Camera-type eye (tissue), 1 donor: ENCODE measurements at places on chromosomes 6 and 20. TPM values are rescaled to one million over a fixed set of nuclear protein-coding genes. Genes with fewer than 3 reads are reported as not detected.

CFAP206 gene
- 3.4 TPM for total RNA-seq

HLA-DMB gene
- 4.9 TPM for total RNA-seq

SFTA2 gene
- not detected for total RNA-seq

SLC17A3 gene
- total RNA-seq = not detected

TRAPPC3L gene
- total RNA-seq = 0.38 TPM

BANF2 gene
- not detected for total RNA-seq

OTOR gene
- total RNA-seq = not detected

EEF1A2 gene
- total RNA-seq = 87.6 TPM

C4A gene
- 29.9 TPM for total RNA-seq

DEFB114 gene
- not detected for total RNA-seq

AIF1 gene
- total RNA-seq = 10.5 TPM

FOXC1 gene
- 43.8 TPM for total RNA-seq

ZC3H12D gene
- 1.0 TPM for total RNA-seq

QKI gene
- total RNA-seq = 214 TPM

PRR18 gene
- total RNA-seq = 0.22 TPM

CST1 gene
- total RNA-seq = not detected

KHDC1L gene
- 1.0 TPM for total RNA-seq

UBD gene
- total RNA-seq = not detected

CTAGE9 gene
- not detected for total RNA-seq

F13A1 gene
- 45.1 TPM for total RNA-seq

RHAG gene
- total RNA-seq = 3.5 TPM

ADGB gene
- total RNA-seq = 3.1 TPM

MACROD2 gene
- total RNA-seq = 65.6 TPM

GLP1R gene
- 0.88 TPM for total RNA-seq

POM121L2 gene
- total RNA-seq = not detected

TRIM40 gene
- not detected for total RNA-seq

SIRPG gene
- not detected for total RNA-seq

OR12D3 gene
- not detected for total RNA-seq

IL17F gene
- not detected for total RNA-seq

RNF144B gene
- total RNA-seq = 13.9 TPM

TMEM74B gene
- total RNA-seq = 7.1 TPM

CLIC5 gene
- 19.5 TPM for total RNA-seq

PDSS2 gene
- 20.0 TPM for total RNA-seq

TPD52L2 gene
- 69.2 TPM for total RNA-seq

MUC21 gene
- 0.11 TPM for total RNA-seq

TMEM244 gene
- total RNA-seq = 40.6 TPM

ENPP5 gene
- 8.9 TPM for total RNA-seq

RALGAPB gene
- total RNA-seq = 69.7 TPM

RNGTT gene
- total RNA-seq = 51.9 TPM

CCDC170 gene
- total RNA-seq = 3.5 TPM

PXDC1 gene
- 22.0 TPM for total RNA-seq

SYTL3 gene
- total RNA-seq = 3.2 TPM

CST5 gene
- not detected for total RNA-seq

TNF gene
- total RNA-seq = not detected

CCN2 gene
- 93.1 TPM for total RNA-seq

ETV7 gene
- total RNA-seq = 0.38 TPM

TXLNB gene
- 13.7 TPM for total RNA-seq

PRSS16 gene
- total RNA-seq = 0.66 TPM

LY86 gene
- 2.1 TPM for total RNA-seq

CPXM1 gene
- 89.2 TPM for total RNA-seq

TBXT gene
- not detected for total RNA-seq

NOTCH4 gene
- total RNA-seq = 13.6 TPM

SLC13A3 gene
- 10.1 TPM for total RNA-seq

HLA-DRB1 gene
- 6.3 TPM for total RNA-seq

FGD2 gene
- total RNA-seq = 13.2 TPM

TRIM31 gene
- not detected for total RNA-seq

ZBP1 gene
- not detected for total RNA-seq
